Bronchial epithelial cell (primary cell): ENCODE measurements at places on chromosomes 4 and X. TPM values are rescaled to one million over a fixed set of nuclear protein-coding genes. Genes with fewer than 3 reads are reported as not detected.

The TMPRSS11A gene
- total RNA-seq: 0.38 TPM in 1 of 2 replicates, not detected in the other

The MAGEC1 gene
- not detected in 2 replicates for total RNA-seq

The HS6ST2 gene
- 9.7 and 16.8 TPM in 2 replicates for total RNA-seq

The PDZD4 gene
- under 0.01 TPM in 2 replicates for total RNA-seq

The CITED1 gene
- 0.26 TPM in 1 of 2 replicates, not detected in the other for total RNA-seq

The GRIA2 gene
- not detected in 2 replicates for total RNA-seq

The SYN1 gene
- total RNA-seq: 0.26 TPM in 1 of 2 replicates, not detected in the other

The TCEAL5 gene
- not detected in 2 replicates for total RNA-seq

The SLC9B2 gene
- 9.6 and 16.3 TPM in 2 replicates for total RNA-seq

The MAGEB10 gene
- not detected in 2 replicates for total RNA-seq

The NXF2B gene
- not detected in 2 replicates for total RNA-seq

The QRFPR gene
- total RNA-seq: not detected in 2 replicates

The LRP2BP gene
- total RNA-seq: 0.53 and 0.64 TPM in 2 replicates

The CAPN6 gene
- not detected in 2 replicates for total RNA-seq

The PDHA2 gene
- total RNA-seq: not detected in 2 replicates

The CTAG1A gene
- not detected in 2 replicates for total RNA-seq

DNA sequence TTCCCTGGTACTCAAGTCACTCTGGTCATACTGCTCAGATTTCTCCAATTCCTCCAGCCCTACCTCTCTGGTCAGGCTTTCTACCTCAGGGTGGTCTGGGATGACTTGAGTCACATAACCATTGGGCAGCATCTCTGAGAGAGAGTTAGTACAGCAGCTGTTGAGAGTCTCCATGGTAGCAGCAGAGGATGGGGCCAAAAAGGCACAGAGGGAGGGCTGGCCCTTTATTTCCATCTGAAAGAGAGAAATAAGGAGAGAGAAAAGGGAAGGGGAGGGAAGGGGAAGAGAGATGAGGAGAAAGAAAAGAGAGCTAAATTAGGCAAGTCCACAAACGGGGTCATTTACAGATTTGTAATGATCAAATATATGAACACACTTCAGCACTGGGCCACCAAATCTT is 149.1 kb upstream of the ARHGEF9 start:
- DNase-seq: no peak

GRCh38 chr4:70041652-70042286 is 8.5 kb upstream of the HTN1 start:
- DNase-seq: no peak

DNA sequence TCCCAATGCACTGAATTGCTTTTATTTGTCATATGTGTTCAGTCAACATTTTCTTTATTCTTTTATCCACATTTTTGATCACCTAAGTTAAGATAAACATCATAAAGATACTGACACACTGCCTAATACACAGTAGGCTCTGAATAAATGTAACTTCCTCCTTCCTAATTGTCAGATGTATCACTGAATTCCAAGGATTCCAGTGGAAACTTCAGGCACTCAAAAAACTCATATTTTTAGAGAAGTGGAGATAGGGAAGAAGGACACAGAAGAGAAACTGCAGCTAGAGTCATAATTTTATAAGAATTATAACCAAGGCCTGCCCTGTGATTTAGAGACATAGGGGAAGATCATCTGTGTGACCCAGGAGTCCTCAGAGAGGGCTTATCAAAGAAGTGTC is 753.3 kb downstream of the ADGRL3 start:
- DNase-seq: no peak

DNA sequence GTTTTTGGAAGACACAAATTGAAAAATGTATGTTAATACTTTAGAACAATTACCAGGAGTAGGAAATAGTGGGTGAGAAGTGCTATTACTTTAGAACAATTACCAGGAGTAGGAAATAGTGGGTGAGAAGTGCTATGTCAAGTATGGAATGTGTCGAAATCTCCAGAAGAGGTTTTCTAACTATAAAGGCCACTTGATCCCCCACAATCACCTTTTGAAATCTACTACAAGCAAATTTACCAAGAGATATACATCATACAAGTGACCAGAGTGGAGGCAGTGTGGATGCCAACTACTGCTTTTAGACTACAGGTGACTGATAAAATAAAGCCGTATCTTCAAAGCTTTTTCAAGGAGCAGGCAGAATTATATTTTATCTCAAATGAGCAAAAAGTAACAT is 43.1 kb downstream of the MAB21L2 start:
- DNase-seq: no peak

DNA sequence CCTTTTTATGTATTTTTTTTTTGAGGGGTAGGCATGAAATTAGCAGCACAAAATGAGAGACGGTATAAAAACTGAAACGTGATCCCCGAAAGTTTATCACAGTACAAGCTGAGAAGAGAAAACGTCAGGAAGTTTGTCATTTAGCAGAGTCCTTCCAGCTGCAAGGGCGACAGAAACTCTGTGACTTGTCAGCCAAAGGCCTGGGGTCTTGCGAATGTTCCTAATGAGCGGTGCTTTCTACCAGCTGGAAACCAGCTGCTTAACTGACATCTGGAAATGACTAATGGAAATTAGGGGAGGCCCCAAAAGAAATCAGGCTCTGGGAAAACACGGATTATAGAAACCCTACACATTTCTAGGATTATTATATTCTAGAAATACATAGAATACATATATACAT is 66.5 kb downstream of the CHRNA9 start:
- DNase-seq: no peak

GRCh38 chr4:167652267-167652666 is 418.0 kb upstream of the SPOCK3 start:
- DNase-seq: no peak

GRCh38 chr4:73978886-73979285 is 2.9 kb downstream of the PF4 start:
- DNase-seq: peak; percentile 71

DNA sequence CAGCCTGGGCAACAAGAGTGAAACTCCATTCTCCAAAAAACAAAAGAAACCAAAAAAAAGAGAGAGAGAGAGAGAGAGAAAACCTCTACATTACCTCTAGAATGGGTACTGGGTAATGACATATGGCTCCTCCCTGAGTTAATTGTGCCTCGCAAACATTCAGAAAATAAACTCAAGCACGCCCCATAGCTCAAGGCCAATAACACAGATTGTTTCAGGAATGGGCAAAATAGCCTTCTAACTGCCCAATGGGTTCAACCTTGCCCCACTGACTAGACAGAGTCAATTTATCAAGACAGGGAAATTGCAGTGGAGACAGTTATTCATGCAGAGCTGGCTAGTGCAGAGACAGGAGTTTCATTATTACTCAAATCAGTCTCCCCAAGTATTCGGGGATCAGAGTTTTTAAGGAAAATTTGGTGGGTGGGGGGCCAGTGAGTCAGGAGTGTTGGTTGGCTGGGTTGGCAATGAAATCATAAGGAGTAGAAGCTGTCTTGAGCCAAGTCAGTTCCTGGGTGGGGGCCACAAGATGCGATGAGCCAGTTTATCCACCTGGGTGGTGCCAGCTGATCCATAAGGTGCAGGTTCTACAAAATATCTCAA is 25.1 kb downstream of the NIPAL1 start:
- no peak for DNase-seq

DNA sequence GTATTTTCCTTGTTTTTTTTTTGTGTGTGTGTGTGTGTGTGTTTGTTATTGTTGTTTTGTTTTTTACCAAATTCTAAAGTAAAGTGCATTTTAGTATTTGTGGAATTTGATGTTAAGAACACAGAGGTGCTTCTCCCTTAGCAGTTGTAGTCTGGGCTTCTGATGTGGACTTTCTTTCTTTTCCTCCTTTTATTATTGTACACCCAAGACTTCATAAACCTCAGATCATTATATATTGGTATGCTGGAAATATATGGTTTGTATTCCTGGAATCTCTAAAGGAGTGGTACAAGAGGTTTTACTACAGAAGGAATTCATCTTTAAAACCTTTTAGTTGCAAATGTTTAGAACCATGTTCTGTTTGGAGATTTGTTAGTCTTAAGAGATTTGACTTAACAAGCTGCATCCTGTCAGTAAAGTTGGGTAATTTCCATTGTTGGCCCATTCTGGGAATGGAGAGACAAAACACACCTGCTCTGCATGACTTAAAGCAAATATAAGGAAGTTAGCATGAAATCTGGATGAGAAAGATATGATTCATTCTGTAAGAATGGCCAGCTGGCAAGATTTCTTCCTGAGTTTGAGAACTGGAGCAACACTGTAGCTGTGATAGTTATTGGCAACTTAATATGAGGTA is 64.0 kb downstream of the SMAD1 start:
- DNase-seq: peak; percentile 100

GRCh38 chr4:24328711-24329110 is 255.6 kb downstream of the DHX15 start:
- DNase-seq: no peak

GRCh38 chr4:76060506-76060905 is 14.0 kb upstream of the ART3 start:
- no peak for DNase-seq

DNA sequence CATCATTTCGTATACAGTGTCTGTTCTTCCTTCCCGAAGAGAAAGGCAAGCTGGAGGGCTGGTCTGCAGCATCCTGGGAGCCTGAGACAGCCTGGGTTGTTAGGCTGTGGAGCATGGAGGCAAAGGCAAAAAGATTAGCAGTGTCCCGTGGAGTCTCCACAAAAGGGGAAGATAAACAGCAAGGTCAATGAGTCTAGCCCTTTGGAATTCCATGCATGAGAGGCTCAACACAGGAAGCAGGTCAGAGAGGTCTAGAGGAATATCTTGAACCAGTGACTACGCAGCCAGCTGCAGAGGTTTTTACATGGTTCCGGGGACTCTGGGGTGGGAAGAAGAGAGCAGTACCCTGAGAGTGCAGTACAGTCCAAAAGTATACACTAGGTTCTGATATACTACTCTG is 12.2 kb upstream of the MCF2 start:
- peak; percentile 22 for DNase-seq

DNA sequence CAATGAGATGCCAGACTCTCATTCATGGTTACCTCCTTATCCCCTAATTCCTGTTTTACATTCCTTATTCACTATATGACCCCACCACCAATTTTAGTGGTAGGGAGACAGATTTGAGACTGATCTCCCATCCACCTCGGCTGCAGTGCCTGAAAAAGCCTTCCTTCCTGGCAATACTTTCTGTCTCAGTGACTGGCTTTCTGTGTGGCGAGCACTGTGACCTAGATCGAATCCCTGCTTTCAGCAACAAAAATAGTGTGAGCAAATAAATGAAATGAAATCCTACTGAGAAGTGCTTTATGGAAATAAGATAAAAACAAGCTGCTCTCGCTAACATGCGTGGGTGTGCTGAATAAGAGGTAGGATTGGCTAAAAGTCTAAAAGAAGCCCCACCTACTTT is 165.3 kb downstream of the GPM6A start:
- DNase-seq: no peak

GRCh38 chrX:111410590-111411078 is 1.4 kb downstream of the DCX start:
- DNase-seq: no peak

DNA sequence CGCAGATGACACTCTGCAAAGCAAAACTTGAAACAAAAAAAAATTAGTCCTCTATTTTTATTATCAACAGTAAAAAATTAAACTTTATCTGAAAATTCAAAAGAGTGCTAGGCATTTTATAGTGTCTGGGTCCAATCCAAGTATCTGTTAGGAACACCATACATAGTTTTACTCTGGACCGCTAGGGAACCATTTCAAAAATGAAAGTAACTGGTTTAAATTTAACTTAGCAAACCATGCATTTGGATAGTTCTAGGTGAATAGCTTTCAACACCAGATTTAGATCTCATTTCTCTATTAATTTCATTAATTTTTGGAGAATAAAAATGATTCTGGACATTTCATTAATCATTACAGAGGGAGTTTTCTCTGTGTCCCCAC is 1.2 kb downstream of the KLKB1 start:
- DNase-seq: no peak

DNA sequence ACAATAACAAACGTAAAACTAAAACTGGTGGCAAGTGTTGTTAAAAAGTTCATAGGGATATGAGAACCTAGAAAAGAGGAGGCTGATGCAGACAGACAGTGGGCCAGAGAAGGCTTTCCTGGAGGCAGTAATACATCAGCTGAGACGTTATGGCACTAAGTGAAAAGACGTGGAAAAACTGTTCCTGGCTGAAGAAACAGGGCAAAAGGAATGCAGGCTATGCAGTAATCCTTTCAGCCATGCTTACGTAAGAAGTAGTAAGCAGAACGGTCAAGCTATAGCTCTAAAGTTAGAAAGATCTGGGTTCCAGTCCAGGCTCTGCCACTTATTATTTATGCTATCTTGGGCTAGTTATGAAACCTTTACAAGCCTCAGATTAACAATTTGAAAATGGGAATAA is 6.4 kb downstream of the LAMTOR3 start:
- no peak for DNase-seq

- DNase-seq: no peak
Measured at GRCh38 chr4:184825141-184825895, 450 bp downstream of the ACSL1 start.

GRCh38 chr4:52049266-52049665 is 1.8 kb upstream of the SPATA18 start:
- no peak for DNase-seq

- no peak for DNase-seq
Measured at GRCh38 chr4:181896614-181897013, 346.6 kb upstream of the TENM3 start.

- DNase-seq: no peak
Measured at GRCh38 chr4:72300126-72300525, 268.3 kb downstream of the NPFFR2 start.

DNA sequence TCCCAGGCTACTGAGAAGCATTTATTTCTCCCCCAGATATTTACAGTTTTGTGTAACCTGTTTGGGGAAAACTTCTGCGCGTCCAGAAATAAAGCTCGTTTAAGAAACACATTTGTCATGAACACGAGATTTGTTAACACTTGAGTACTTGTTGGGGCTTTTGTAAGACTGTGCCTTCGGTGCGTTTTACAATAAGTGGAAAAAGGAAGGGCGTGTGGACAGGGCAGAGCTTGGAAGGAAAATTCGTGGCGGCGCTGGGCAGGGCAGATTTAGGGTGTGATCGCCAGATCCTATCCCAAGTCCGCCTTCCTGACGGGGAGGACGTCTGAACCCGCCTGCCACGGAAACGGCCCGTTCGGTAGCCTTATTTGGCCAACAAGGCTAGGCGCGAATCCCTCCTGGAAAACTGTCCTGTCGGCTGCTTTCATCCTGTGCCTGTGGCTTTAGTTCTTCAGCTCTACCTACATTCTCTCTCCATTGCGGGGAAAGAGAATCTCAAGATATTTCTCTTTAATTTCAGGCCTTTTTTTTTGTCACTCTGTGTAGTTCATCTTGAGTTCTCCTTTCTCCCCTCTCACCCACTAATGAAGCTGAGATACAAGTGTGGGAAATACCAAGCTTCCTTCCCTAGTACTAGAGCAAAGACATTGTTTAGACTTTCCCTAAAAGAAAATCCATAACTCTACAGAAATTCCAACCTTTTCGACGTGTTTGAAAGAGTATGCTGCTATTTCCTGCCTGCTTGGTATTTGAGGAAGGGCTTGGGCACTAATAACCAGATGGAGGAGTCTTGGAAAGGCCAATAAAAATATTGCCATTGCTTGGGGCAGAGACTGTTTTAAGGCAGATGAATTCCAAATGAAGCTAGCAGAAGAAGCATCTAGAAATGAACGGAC is 982 bp downstream of the PDLIM5 start:
- peak; percentile 85 for DNase-seq
